NCI-H226 (cell line): ENCODE measurements at places on chromosomes 5 and 9.

DNA sequence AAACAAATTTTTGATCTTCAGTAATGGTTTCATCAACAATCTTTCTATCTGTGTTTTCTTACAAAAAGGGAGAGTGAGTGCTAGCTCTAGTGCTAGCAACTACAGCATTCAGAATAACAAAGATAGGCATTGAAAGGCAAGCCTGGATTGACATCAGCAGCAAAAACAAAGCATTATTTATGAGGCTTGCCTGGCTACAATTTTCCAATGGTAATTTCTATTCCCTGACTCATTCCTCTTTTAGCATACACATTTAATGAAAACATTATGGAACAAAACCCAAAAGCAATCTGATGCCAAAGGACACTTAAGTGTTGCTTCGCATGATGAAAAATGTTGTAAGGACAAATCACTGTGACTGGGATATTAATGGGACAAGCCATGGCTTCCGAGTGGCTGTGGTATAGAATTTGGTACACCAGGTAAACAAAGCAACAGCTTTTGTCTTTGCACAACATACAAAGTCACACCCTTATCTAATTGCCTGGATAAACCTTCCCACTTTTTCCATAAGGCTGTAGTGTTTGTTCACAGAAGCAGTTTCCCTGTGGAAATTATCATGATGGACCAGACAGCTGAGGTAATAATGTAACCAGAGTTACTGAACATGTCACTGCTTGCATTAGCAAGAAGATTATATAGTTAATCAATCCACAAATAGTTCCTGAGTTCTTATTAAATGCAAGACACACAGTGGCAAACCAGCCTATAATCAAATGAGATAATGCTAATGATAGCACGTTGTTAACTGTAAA, 179.8 kb upstream of the EDIL3 start:
- no peak for DNase-seq

- DNase-seq, result no peak
Observed at GRCh38 chr9:26566141-26566540, 326.5 kb downstream of the CAAP1 start.

GRCh38 chr9:133945314-133945975, 46.7 kb downstream of the VAV2 start:
- DNase-seq, result no peak

GRCh38 chr5:142685418-142686209, at the start of gene FGF1:
Gene FGF1 (minus strand): TSS chr5:142686090. CDS start chr5:142614127, 71,963 bp downstream.
- DNase-seq, result no peak

- no peak for DNase-seq
Observed at GRCh38 chr5:128081111-128081851, 2.3 kb upstream of the SLC12A2 start.
